Astrocyte of the spinal cord (primary cell): ENCODE measurements at places on chromosomes 4 and X.

- DNase-seq, result peak; percentile 32
Observed at GRCh38 chr4:153988492-153989363, 199.8 kb upstream of the SFRP2 start.

DNA sequence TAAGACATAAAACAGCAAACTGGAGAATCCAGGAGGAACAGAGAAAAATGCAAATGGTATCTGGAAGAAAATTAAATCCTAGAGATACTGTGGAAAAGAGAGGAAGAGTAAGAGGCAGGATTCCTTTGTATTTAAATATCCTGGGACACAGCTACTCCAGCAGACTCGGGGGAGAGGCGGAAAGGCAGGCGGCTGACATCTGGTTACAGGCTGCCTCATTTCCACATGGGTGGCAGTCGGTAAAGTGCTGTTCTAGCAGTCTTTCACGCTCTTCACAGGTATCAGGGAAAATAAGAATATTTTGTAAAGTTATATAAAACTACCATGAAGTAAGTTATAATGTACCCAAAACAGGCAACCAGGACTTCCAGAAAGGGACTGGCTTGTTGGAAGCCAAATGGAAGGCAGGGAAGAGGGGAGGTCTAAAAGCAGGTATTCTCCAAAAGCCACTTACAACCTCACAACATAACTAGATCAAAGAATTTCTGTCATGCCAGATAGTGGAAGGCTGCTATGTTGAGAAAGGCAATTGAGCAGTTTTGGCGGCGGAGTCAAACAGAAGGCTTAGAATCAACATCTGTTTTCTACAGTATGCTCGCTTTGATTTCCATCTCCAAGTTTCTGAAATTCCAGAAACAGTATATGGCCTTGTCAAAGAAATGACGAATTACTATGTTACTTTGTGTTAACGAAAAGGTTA lies 1.3 kb upstream of the TIGD2 start:
- DNase-seq, result no peak

DNA sequence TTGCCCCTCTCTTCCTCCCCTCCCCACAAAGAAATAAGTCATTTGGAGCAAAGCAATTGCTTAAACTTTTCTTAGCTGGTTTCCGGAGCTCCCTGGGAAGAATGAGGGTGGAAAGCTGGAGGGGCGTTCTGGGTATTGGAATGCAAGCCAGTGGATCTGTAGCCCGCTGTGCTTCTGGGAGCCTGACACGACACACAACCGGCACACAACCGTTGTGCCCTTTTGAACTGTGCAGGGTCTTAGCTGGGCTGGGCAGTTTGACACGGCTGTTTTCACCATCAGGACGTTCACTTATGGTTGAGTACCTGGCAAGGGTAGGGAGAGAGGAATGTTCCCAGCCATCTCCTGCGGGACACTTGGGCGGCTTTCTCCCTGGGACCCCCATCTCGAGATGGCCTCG lies 38.3 kb downstream of the SHROOM2 start:
- DNase-seq, result no peak

DNA sequence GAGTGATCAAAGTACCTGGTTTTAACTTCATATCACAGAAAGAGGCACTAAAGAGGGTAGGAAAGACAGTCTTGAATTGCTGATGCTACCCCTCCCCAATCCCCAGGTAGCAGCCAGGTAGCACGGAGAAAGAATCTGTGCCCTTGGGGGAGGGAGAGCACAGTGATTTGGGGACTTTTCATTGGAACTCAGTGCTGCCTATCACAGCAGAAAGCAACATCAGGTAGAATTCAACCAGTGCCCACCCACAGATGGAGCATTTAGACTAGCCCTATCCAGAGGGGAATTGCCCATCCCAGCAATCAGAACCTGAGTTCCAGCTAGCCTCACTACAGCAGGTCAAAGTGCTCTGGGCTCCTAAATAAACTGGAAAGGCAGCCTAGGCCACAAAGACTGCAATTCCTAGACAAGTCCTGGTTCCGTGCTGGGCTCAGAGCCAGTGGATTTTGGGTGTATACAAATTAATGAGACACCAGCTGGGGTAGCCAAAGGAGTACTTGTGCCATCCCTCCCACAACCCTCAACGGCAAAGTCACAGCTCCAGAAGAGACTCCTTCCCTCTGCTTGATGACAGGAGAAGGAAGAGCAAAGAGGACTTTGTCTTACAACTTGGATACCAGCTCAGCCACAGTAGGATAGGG lies 228.1 kb downstream of the THOC2 start:
- no peak for DNase-seq

DNA sequence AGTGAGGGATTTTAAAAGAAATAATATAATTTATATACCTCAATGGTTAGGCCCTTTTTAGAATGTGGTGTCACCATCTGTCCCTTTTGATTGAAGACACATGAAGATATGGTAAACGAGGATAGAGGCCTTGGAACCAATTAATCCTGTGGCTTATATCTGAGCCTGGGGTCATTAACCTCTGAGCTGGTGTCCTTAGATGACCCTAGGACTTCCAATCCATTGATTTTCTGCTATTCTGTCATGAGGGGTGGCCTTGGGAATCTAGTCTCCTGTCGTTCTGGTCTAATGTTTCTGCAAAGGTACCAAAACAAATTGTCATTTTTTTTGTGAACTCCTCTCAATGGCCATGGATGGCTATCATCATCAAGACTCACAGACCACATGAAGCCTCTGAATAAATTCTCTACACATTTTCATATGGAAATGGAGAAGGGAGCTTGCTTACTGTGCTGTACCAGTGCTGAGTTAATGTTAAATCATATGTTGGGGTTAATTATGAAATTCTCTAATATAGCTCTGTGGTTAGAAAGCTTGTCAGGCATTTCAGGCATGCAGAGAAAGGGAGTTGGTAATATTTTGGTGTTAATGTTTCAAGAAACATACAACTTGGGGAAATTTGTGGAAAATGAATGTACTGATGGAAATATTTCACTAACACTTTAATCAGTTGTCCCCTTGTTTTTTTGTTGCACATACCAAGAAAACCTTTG lies 204.2 kb upstream of the IL15 start:
- no peak for DNase-seq

- DNase-seq, result no peak
Observed at GRCh38 chrX:154751669-154752271, 893 bp upstream of the GAB3 start.

- no peak for DNase-seq
Observed at GRCh38 chrX:68995386-68995779, 166.6 kb downstream of the EFNB1 start.

GRCh38 chr4:174192943-174193342 lies 90.5 kb downstream of the FBXO8 start:
- no peak for DNase-seq

GRCh38 chr4:66279084-66279483 lies 608.8 kb upstream of the EPHA5 start:
- DNase-seq, result no peak

DNA sequence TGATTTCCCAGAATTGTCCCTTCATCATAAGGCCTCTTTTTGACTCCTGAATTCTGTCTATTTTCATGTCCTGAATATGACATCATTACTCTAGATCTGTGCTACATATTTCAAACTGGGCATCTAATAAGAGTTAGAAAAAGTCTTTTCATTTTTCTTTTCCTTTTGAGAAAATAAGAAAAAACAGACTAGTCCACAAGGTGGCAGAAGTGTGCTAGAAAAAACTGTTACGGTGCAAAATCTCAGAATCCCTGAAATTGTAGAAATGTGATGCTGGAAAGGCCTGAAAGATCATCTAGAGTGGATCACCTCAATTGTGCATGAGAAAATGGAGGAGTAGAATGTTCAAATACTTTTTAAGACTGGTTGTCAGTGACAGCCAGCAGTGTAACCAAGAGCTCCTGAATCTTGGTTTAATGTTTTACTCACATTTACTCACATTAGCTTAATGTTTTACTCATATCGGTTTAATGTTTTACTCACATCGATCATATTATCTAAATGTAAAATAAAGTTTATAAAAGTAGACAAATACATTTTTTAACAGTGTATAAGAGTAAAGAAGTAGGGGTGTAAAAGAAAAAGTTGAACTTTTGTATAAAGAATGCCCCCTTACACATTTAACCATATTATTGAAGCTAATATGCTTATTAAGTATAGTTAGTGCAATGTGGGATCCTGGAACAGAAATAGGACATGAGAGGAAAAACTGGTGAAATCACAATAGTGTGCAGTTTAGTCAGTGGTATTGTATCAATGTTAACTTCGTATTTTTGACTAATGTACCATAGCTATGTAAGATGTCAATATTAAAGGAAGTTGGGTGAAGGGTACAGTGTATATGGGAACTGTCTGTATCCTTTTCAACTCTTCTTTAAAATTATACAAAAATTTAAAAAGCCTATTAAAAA lies 15.2 kb downstream of the ASB11 start:
- peak; percentile 22 for DNase-seq

DNA sequence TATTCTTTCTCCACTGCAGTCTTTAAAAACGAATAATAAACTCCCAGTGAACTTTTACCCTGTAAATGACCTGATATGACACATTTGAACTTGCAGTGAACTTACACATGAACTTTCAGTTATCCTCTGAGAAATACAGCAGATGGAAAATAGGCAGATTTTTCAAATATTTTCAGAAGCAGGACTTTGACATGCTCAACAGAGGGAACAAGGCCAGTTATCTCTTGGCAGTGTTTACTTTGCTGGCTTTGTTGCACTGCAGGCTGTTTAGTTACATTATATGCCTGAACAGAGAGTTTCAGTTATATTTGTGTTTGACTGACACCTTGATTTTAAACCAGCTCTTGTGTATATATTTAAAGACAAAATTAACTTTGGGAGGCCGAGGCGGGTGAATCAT lies 47.6 kb upstream of the FGG start:
- DNase-seq, result no peak

GRCh38 chr4:89009115-89009514 lies 47.9 kb downstream of the FAM13A start:
- no peak for DNase-seq

- no peak for DNase-seq
Observed at GRCh38 chr4:112882286-112882685, 167.2 kb upstream of the ANK2 start.

DNA sequence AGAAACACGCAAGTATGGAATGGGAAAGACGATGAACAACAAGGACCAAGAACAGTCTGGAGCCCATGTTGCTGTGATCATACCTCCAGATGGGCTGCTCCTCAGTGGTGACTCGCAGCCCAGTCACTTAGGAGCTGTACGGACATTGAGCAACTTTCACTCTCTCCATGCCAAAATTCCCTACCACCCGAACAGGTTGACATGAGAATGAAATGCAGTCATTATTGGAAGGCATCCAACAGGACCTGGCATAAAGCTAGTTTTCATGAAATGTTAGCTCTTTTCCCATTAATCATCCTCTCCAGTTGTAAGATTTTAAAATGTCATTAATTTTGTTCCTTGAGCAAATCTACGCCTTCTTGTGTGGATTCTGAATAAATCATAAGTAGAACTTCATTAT lies 82.7 kb upstream of the GPM6B start:
- DNase-seq, result peak; percentile 67

- DNase-seq, result no peak
Observed at GRCh38 chrX:25287521-25287920, 271.8 kb upstream of the ARX start.

DNA sequence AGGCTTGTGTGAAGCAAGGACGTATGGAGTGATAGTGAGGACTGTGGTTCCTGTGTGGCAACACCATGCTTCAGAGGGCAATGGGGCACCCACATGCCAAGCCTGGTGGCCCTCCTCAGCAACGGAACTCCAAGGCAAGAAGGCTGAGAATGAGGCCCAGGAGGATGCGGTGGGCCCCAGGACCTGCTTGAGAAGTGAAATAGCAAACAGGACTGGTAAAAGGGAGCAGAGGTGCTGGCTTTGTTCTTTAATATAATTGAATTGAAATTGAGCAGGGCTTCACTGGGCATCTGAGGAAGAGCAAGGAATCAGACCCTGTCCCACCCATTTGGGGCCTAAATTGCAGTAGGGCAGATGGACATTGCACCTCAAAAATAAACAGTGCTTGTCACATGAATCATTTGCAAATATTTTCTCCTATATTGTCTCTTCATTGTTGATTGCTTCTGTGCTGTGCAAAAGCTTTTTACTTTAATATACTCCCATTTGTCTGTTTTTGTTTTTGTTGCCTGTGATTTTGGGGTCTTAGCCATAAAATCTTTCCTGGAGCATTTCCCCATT lies 2.3 kb downstream of the TMEM187 start:
- no peak for DNase-seq

DNA sequence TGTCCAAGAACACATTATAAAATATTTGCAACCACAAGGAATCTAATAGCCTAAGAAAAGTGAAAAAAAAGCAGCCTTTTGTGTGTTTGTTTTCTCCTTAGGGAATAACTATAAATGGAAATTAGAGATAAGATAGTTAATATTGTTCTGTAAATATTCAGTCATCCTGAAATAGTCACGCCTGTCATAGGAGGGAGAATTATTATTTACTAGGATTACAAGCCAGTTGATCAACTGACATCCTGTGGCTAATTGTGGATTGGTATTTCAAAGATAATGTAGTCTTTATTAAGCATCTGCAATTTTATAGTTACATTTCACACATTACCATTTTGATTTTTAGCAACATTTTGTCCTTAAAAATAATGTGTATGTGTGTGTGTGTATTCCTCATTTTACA lies 118.6 kb downstream of the CCSER1 start:
- no peak for DNase-seq

DNA sequence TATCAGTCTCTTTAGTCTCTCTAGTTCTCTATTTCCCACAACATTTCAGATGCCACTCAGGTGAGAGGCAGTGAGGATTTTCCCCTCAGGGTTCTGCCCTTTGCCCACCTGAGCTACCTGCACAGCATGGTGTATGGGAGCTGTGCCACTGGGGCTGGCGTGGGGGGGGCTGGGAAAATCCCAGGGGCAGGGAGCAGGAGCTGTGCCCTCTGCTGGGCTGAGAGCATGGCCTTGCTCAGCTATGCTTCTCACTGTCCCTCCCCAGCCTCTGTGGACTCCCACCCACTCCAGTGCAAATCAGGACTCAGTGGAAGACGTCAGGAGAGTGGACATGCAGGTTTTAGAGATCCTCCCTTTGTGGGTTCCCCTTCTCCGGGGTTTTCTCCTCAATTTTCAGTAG lies 57.2 kb downstream of the TRMT44 start:
- no peak for DNase-seq

GRCh38 chrX:47556045-47556623 lies 4.9 kb upstream of the ARAF start:
- peak; percentile 93 for DNase-seq

GRCh38 chrX:41312786-41313185 lies 21.2 kb upstream of the DDX3X start:
- DNase-seq, result no peak
